ENCODE measurements at places on chromosomes 4 and X.

- no peak for DNase-seq
These were observed 10.5 kb downstream of the ANTXR2 start for GRCh38 chr4:80062527-80062926.

GRCh38 chr4:184504385-184504784, 30.0 kb upstream of the IRF2 start:
- no peak for DNase-seq

GRCh38 chrX:110578270-110578669, 217.3 kb downstream of the CHRDL1 start:
- DNase-seq = no peak

DNA sequence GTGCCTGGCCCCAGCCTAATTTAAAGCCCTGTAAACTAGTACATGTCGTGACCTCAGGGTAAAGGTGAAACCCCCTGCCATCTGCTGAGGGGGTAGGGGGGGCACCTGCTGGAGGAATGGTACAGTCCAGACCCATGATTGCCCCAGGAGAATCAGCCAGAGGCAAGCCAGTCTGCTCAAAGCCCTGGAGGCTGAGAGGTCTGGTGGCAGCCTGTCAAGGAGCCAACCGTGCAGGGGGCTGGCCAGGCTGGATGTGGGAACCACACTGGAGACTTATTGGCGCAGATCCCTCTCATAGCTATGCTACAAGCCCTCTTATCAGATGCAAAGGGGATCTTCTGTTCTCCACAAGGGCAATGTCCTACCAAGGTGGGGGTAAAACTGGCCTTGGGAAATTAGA, 31.4 kb upstream of the PJA1 start:
- DNase-seq = no peak

DNA sequence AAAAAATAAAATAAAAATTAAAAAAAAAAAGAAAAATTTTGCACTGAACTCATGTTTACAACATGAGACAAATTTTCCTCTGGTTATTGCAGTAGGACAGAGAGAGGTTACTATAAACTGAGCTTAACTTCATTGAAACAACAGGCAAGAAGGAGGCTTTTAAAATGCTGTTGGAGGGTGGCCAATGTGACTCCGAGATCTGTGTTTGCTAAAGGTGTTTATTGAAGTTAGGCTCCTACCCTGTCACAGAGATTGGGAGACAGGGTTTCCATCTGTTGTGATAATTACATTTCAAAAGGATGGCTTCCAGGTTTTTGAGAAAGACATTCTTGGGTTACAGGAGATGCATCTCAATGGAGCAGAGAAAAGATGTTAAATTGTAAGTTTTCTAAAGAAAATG, 370.5 kb upstream of the HS3ST1 start:
- no peak for DNase-seq

- no peak for DNase-seq
These were observed 50.0 kb downstream of the UGT2B10 start for GRCh38 chr4:68865760-68866159.

- peak; percentile 38 for DNase-seq
These were observed 442 bp upstream of the MCUB start for GRCh38 chr4:109559625-109559982.

DNA sequence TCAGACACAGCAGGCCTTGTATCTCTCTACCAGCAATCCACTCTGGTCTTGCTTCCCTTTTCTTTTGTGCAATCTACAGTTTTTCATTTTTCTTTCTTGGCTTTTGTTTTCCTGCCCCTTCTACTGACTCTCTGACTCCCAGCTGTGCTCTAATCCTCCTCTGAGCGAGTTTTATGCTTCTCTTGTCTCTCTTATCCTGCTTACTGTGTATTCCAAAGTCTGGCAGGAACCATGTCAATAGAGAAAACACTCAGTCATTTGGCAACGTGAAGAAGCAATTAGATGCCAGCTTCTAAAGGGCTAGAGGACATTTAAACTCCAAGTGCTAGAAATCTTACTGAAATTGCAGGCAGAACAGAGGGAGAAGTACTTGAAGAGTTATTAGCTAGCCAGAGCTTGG, 984.6 kb upstream of the TENM3 start:
- DNase-seq = no peak

GRCh38 chr4:76375703-76376102, 45.2 kb downstream of the CCDC158 start:
- DNase-seq = no peak

DNA sequence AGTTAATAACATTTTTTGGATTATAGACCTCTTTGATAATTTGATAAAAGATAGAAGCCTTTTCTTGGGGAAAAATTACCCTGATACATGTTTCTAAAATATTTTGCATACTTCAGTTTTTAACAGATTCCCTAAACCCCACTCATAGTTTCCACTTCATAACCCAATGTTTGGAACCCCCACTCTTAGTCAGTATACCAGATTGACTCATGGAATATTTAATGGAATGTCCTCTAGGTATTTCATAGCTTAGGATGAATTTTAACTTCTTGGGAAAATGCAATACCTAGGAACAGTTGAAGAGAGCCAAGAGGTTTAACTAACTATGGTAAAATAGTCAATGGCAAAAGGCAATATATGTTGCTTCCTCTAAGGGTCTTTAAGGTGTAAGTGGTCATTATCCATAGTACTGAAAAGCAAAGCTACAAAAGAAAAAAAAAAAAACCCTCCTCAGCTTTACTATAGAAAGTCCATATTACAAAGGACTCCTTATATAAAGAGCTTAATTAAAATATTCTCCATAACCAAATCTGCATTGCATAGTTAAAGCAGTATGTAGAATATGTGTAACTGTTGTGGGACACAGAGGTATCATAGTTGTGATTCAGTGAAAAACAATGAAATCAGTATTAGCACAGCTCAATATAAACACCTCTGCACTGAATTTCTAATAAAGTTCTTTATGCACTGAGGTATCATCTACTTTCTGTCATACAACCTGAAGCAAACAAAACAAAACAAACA, 159.9 kb downstream of the PCDH7 start:
- no peak for DNase-seq

DNA sequence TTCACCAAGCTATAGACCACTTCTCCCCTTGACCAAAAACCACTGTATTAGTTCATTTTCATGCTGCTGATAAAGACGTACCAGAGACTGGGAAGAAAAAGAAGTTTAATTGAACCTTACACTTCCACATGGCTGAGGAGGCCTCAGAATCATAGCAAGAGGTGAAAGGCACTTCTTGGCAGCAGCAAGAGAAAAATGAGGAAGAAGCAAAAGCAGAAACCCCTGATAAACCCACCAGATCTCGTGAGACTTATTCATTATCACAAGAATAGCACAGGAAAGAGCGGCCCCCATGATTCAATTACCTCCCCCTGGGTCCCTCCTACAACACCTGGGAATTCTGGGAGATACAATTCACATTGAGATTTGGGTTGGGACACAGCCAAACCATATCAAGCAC, 97.8 kb downstream of the DOCK11 start:
- DNase-seq = no peak

GRCh38 chr4:68907245-68907644, 44.4 kb downstream of the UGT2A3 start:
- no peak for DNase-seq

GRCh38 chr4:158682066-158682465, 10.0 kb downstream of the ETFDH start:
- DNase-seq = no peak

GRCh38 chrX:139106069-139106468, 394.6 kb upstream of the FGF13 start:
- DNase-seq = no peak

- no peak for DNase-seq
These were observed 132.5 kb downstream of the ATP10D start for GRCh38 chr4:47617607-47618006.

- no peak for DNase-seq
These were observed 31.3 kb downstream of the NYX start for GRCh38 chrX:41478381-41478911.

DNA sequence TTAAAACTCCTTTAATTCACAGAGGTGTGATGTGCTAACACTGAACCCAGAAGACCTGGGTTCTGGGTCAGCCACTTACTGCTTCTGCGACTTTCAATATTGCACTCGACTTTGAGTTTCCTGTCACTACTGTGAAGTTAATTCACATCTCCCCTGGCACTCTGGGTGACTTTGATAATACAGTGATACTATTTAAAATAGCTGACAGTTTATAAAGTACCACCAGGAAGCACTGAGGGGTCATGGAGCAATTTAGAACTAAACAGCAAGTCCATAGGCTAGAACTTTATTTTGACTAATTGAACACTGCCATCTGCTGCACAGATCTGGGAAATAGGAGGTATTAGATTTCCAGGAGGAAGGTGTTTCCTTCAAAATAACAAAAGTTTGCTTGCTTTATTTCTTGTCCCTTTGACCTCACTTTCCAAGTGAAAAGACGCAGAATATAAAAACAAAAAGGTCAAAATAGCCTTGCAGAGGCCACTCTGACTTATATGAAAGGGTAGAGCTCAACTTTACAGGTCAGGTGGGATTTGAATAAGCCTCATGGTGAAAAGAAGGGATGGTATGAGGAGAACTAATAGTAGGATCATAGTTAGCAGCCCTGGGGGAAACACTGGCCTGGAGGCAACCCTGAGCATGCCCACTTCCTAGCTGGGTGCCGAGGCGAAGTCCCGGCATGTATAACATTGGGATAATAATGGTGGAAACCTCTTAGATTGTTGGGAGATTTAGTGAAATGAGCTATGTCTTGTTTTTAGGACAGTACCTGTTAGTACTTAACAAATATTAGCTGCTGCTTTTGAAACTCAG, 53.4 kb downstream of the ZNF518B start:
- peak; percentile 26 for DNase-seq

DNA sequence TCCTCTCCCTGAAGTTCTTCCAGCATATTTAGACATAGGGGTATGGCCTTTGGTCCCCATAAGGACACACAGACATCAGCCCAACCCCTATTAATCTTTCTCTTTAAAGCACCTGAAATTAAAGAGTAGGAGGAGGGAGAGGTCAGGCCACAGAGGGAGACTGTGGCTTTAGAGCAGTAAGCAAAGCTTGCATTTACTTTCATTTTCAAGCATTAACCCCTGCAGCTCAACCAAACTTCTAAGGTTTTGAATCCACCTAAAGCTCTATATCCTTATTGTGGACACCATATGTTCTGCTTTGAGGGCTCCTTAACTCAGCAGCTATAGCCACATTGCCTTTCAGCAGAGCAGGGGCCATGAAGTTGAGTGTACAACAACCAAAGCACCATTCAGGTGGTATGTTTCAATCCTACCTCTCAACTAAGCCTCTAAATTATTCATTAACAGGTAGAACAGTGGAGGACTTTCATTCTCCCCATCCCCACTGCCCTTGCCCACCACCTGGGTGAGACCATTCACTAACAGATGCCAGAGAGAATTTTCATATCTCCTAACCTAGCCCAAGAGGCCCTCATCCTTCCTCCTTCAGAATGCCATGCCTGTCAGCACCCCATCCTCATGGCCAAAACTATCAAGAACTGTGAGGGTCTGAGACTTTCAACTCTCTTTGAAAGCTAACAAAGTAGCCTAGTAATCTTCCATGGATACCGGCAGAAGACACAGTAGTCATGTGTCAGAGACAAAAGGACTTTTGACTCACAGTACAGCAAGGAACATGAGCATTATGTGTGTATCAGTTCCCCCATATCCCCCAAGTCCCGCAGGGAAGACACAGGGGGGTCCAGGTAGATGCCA, 20.8 kb downstream of the LIN54 start:
- DNase-seq = no peak

DNA sequence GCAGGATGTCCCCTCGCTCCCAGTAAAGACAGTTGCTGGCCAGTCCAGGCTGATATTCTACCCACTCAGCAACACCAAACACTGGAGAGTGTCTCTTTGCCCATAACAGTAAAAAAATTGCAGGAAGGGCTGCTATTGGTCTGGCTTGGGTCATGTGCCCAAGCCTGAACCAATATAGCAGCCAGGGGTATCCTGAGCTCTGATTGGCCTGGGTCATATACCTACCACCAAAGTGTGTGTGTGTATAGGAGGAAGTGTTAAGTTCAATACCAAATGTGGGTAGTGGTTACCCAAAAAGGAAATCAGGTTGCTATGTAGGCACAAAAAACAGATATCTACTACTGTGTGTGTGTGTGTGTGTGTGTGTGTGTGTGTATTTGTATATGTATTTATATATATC, 373.2 kb downstream of the BCOR start:
- no peak for DNase-seq

DNA sequence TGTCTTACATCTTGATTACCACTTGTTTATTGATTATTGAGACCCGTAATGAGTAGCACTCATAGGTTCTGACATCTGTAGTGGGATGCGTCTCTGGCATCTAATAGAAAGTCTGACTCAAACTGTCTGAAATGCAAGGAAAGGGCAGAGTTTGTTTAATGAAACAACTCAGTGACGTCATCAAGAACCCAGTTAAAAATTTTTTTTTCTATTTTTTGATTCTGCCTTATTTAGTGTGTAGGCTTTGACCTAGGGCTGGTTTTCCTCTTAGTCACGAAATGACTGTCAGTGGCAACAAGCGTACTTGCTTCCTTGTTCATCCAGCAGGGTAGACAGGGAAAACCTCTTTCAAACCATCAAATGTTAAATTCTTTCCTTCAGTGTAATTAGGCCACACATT, 3.1 kb upstream of the CDKL5 start:
- no peak for DNase-seq

- DNase-seq = no peak
These were observed 229.0 kb upstream of the TENM3 start for GRCh38 chr4:182014164-182014563.

GRCh38 chr4:4328206-4328605, 38.2 kb downstream of the ZBTB49 start:
- no peak for DNase-seq

DNA sequence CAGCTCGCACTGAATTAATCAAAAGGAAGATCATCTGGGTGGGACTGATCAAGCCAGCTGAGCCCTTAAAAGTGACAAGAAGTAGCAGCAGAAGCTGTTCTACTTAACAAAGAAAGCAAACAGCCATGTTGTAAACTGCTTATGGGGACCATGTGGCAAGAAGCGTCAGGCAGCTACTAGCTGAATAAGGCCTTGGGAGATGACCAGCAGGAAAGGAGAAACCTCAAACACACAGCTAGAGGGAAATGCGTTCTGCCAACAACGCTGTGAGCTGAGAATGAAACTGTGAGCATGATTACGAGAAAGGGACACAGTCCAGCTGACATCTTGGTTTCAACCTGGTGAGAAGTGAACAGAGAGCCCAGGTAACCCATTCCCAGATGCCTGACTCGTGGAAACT, 49.3 kb upstream of the FAM9A start:
- DNase-seq = no peak

Data from RWPE1 (cell line).